Pancreas (tissue), 10 donors: ENCODE measurements at places on chromosomes 5 and 9. TPM values are rescaled to one million over a fixed set of nuclear protein-coding genes. Genes with fewer than 3 reads are reported as not detected.

The HTR4 gene
- polyA plus RNA-seq = not detected

DNA sequence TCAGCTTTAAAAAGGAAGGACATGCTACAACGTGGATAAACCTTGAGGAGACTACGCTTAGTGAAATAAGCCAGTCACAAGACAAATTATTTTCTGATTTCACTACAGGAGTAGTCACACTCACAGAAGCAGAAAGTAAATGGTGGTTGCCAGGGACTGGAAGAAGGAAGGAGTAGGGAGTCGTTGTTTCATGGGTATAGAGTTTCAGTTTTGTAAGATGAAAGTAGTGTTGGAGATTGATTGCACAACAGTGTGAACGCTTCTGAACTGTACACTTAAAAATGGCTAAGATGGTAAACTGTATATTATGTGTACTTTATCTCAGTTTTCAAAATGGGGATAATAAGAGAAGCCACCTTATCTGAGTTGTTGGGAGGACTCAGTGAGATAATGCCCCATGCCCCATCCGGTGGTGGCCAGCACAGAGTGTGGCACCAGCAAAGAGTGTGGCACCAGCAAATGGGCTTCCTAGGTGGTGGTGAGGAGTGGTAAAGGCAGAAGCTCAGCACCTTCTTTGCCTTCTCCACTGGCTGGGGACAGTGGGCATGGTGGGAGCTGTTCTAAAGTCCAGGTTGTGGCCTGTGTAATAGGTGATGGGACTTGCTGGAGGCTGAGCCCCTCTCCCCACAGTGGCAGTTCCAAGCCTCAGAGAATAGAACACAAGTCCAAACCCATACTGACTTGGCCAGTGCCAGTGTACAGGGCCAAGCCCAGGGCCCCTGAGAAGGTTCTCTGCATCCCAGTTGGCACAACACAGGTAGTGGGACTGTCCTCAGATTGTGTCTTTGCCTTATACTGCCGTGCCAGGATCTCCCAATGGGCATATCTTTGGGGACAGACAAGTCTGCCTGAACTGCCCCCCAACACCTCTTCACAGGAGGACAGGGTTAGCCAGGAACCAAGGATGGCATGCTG is 4.4 kb downstream of the SLC22A4 start:
- DNase-seq = no peak

The RXRA gene
- polyA plus RNA-seq = 35.1 TPM

The SLC6A19 gene
- 1.1 TPM for polyA plus RNA-seq
